ENCODE measurements at places on chromosomes 12 and 14.

DNA sequence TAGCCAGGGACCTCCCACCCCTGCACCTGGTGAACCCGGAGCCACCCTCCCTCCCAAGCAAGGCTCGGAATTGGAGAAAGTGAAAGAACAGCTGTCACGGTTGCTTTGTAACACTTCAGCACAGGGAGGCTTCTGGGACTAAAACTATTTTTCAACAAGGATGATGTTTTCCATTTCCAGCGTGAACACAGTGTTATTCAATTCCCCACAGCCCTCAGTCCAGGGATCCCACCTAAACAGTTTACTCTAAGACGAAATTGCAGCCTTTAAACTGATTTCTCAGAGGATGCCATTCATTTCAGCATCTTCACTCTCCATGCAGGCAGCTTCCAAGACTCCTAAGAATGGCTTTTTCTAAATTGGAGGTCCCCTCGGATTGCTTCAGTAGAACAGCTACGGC is 229.2 kb downstream of the SLC15A4 start:
- DNase-seq, result no peak

DNA sequence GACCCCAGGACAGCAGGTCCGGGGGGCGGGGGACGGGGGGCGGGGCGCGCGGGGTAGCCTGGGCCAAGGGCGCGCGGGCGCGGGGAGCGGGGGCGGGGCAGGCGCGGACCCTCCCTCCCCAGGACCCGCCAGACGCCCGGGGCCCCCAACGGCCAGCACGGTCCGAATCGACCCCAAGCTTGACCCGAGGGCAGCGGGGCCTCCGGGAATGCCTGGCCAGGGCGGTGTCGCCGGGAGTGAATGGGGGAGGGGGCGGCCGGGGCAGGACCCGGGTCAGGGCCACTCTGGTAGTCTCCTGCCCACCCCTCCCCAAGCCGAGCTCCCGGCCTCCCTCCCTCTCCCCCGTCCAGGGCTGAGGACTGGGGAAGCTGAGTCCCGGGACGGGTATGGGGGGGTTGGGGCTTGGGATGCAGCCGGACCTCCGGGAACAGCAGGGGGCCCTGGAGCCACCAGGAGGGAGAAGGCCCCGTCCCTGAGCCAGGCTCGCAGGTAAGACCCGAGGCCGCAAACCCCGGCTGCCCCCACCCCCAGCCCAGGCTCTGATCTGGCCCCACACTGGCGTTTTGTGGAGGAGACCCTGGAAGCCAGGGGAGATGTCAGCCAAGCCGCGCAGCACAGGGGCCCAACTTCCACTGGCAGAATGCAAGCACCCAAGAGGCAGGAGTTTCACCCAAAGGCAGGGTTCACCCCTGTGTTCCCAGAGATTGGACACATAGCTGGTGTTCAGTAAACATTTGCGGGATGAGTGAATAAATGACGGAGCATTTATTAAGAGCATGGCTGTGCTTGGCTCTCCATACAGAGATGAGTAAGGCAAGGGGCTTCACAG is 545 bp upstream of the GALNT9 start:
- no peak for DNase-seq

DNA sequence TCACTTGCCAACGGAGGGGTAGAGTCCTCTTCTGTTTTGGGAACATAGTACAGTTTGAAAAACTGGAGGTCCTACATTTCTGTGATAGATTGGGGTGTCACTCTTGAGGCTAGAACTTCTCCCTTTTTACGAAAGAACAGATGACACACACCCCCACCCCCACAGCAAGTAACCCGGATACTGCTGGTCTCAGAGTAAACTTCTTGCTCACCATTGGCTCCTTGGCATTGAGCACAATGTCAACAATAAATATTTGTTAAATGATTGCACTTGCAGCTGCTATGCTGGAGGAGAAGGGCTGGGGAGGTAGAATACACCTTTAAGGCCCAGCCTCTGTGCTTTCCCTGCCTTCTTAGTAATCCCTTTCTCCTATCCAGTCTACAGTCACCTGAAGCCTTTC is 149.8 kb downstream of the TGFB3 start:
- no peak for DNase-seq

DNA sequence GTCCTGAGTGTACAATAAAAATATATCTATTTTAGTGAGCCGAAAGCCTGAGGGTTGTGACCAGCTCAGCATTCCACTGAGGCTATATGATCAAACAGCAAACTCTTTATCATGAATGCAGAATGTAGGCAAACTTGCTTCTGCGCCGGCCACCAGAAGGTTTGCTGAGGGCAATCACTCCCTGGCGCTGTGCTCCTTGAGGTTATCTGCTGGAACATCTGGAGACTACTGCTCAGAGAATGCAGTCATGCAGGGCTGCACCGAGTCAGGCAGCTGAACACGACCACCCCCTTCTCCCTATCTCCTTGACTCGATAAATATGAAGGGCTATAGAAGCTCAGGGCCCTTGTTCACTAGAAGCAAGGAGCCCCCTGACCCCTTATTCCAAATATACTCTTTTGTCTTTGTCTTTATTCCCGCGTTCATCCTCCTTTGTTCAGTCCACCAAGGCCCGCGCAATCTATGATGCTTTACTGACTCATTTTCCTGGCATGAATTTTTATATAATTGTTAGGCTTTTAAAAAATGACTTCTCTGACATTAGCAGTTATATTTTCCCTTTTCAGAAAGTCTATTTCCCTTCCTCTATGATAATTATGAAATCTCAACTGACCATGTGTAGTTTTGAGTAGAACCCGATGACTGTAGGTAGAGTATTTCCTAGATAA is 1089.3 kb downstream of the SLC16A7 start:
- no peak for DNase-seq

DNA sequence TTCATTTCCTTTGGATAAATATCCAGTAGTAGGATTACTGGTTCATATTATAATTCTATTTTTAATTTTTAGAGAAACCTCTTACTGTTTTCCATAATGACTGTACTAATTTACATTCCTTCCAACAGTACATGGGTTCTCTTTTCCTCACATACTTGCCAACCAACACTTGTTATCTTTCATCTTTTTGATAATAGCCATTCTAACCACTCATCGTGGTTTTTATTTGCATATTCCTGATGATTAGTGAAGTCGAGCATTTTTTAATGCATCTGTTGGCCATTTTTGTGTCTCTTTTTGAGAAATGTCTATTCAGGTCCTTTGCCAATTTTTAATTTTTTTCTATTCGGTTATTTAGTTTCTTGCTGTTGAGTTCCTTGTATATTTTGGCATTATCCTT is 457.7 kb upstream of the PDE3A start:
- no peak for DNase-seq

GRCh38 chr12:64019101-64019500 is 174.6 kb downstream of the SRGAP1 start:
- DNase-seq, result no peak

- no peak for DNase-seq
Observed at GRCh38 chr12:6224550-6224949, 24.4 kb downstream of the CD9 start.

DNA sequence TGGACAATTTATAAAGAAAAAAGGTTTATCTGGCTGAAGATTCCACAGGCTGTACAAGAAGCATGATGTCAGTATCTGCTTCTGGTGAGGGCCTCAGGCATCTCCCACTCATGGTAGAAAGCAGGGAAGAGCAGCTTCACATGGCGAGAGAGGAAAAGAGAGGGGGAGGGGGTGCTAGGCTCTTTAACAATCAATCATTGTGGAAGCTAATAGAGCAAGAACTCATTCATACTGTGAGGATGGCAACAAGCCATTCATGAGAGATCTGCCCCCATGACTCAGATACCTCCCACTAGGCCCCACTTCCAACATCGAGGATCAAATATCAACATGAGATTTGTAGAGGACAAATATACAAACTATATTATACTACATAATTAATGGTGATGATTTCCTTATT is 361.9 kb upstream of the FAR2 start:
- no peak for DNase-seq

- DNase-seq, result peak; percentile 68
Observed at GRCh38 chr14:35365130-35366055, 39.2 kb downstream of the NFKBIA start.

DNA sequence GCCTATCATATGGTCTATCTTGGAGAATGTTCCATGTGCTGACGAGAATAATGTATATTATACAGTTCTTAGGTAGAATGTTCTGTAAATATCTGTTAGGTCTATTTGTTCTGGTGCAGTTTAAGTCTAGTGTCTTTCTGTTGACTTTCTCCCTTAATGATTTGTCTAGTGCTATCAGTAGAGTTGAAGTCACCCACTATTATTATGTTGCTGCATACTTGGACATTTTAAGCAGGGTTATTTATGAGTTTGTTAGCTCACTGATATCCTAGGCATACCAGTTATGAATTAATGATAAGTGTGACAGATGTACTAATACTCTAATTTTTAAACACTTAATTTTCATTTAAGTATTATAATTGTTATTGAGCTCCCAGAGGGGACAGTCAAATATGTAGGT is 292.5 kb downstream of the AKAP6 start:
- DNase-seq, result no peak

DNA sequence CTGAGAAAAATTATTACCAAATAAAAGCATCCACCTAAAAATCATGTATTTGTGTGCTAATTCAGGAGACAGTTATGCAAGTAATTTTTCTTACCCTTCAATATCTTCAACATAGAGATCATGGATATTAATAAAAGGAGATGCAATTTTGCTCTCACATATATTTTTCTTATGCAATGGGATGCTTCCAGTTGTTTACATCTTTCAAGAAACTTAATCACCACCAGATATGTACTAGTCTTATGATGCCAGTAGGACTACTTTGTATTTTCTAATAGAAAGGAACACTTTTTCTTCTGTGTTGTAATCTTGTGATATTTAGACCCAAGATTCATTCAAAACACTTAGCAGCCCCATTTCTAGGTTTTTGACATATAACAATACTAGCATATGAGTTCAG is 107.6 kb downstream of the NAV3 start:
- DNase-seq, result no peak

DNA sequence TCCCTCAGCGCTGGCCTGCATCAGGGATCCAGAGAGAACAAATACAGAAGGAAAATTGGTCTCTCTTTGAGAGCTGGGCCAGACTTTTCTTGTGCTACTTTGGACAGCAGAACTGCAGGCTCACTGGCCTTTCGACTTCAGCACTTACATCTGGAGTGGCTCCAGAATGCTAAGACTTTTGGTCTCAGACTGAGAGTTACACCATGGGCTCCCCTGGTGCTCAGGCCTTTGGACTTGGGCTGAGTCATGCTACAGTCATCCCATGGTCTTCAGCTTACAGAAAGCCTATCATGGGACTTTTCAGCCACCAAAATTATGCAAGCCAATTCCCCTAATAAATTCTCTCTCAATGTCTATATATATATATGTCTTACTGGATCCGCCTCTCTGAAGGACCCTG is 9.0 kb upstream of the CD163 start:
- DNase-seq, result no peak

DNA sequence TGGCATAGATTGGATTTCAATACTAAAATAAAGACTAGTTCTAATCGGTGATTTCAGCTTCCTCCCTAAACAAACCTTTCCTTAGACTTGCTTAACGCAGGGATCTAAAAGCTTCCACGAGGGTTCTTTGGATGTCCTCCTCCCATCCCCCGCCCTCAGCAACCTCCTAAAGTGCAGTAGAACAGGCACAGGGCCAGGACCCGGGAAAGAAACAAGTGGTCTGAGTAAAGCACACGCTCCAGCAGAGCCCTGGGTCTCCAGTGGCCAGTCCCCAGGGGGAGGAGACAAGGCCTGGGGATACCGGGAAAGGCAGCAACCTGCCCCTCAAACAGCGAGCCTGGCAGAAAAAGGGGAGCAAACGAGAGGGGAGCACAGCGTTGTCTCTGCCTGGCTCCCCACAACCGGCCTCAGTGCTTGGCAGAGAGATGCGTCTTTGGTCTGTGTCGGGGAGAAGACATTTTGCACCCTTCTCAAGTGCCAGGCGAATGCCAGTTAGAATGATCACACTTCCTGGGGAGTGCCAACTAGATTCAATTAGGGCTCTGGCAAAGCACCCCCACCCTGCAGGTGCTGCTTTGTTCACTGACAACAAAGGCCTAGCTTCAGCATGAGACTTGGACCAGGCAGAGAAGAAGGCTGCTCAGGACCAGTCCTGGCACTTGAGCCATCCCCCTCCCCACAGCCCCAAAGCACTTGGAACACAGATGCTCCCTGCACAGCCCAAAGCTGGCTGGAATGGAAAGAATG is 17.1 kb upstream of the SLC6A12 start:
- no peak for DNase-seq

- peak; percentile 61 for DNase-seq
Observed at GRCh38 chr14:51860164-51860824, at the start of gene GNG2. GNG2 (plus strand) TSS chr14:51860612; CDS start chr14:51950679, 90,067 bp downstream.

- no peak for DNase-seq
Observed at GRCh38 chr12:121628536-121628935, 2.2 kb downstream of the ORAI1 start.

DNA sequence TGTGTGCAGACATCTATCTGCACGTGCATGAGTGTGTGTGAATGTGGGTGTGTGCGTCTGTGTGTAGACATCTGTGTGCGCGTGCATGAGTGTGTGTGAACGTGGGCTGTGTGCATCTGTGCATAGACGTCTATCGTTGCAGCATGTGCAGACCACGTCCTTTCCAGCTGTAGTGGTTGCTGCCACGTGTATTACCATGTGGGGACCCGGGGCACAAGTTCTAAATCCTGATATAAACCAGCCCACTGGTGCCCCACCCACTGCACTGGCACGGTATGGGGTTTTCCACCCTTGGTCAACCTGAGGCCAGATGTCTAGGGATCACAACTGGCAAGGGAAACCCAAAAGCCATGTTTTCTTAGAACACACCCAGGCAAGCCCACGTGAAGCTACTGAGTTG is 197.0 kb downstream of the ANO2 start:
- DNase-seq, result no peak

- no peak for DNase-seq
Observed at GRCh38 chr14:105043641-105044040, 21.6 kb downstream of the GPR132 start.

GRCh38 chr14:68366656-68367055 is 426.2 kb downstream of the ZFP36L1 start:
- no peak for DNase-seq

DNA sequence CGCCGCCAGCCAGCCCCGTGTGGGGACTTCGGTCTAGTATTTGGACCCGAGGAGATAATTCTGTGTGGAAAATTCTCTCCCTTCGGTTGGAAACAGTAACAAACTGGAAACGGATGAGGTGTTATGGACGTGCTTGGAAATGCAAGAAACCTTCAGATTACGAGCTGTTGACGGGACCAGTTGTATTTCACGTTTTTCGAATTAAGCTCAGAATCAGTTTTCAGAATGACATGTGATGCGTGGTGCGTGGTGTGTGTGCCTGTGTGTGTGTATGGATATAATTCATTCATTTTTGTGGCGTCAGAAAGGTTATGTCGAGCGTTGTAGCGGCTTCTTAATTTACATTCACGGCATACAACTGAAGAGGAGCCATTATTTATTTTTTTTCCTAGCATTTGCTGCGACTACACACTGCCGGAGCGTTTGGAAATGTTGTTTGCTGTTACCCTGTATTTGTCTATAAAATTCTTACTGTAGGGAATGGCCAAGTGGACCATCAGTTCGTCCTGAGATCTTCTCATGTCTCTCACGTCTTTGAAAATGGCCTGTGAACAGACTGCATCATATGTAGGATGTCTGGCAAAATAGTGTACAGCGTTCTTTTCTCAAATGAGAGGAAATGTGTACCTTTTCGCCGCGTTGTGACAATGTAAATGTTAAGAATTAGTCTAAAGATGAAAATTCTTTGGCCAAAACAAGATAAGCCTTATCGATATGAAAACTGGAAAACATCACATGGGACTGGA is 1.3 kb downstream of the TRAF3 start:
- DNase-seq, result no peak

GRCh38 chr12:94977766-94978468 is 25.6 kb downstream of the NDUFA12 start:
- DNase-seq, result no peak

GRCh38 chr14:40354754-40355153 is 922.5 kb upstream of the FBXO33 start:
- DNase-seq, result no peak

- no peak for DNase-seq
Observed at GRCh38 chr12:124829708-124830304, 33.9 kb downstream of the SCARB1 start.

All from stimulated activated CD8-positive, alpha-beta memory T cell treated with anti-CD3 and anti-CD28 coated beads, Interleukin-4, amount 100 ng/mL, for 4 hours (primary cell).